Neural progenitor cell (in vitro differentiated cells): ENCODE measurements at places on chromosomes 16 and 17. TPM values are rescaled to one million over a fixed set of nuclear protein-coding genes. Genes with fewer than 3 reads are reported as not detected.

DNA sequence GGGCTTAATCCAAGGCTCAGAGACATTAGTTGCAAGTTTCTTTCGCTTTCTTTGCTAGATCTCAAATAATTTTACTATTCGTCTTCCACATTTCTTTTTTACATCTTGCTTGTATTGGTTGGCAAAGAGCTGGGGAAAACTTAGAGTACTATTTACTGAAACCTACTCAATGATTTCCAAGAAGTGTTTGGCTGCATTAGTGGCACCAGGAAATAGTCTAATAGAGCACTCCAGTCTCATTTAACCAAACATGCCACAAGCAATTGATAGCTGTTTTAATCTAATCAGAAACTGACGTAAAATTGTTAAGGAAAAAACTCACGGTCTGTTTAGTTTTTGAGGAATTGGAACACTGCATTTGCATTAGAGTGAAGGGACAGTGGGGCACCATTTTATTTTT, 29.0 kb downstream of the NUP93 start:
- DNase-seq = no peak

DNA sequence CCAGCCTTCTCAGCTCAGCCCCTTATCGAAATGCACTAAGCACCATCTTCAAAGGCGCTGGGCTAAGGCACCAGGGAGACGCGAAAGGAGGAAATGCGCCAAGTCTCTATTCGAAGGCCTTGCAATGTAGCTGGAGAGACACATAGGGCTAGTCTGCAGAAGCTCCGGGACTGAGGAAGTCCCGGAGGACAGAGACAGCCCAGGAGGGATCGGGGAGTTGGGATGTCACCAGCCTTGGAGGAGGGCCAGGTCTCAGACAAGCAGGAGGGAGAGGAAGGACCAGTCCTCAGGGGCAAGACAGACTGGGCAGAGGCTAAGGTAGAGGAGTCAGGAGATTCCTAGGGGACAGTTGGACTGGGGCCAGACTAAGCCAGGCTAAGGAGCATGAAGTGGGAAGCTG, 8.5 kb downstream of the C17orf100 start:
- DNase-seq = no peak

VWA3A gene
- 0.56 and 1.0 TPM in 2 replicates for total RNA-seq

- no peak for DNase-seq
Measured at GRCh38 chr16:75333721-75334163, 82.3 kb upstream of the BCAR1 start.

C16orf92 gene
- not detected in 2 replicates for total RNA-seq

DNA sequence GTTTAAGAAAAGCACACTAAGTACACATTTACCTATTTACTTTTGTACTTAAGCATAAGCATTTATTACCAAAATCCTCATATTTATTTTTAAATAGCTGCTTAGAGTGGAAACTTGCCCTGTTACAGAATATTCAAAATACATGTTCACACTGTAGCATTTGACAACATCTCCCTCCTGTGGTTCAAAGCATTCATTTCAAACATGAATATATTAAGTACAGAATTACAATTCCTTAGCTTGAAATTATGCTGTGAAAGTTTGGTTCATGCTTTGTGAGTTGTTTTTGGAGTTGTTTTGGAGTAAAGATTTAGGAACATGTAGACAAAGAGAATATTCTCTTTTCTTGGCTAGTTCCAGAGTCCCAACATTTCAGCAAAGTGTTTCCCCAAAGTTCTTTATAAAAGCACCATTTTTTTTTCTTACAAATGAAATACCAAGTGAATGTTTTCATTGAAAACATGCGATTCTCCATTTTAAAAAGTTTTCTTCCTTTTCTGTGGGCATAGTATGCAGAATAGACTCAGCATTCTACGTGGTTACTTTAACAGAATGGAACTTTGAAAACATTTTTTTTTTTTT, 33.2 kb downstream of the TUBD1 start:
- DNase-seq = no peak

- no peak for DNase-seq
Measured at GRCh38 chr16:27334838-27335237, 21.1 kb downstream of the IL4R start.

TPSD1 gene
- not detected in 2 replicates for total RNA-seq

TEDC2 gene
- total RNA-seq = 29.1 and 62.1 TPM in 2 replicates

DNA sequence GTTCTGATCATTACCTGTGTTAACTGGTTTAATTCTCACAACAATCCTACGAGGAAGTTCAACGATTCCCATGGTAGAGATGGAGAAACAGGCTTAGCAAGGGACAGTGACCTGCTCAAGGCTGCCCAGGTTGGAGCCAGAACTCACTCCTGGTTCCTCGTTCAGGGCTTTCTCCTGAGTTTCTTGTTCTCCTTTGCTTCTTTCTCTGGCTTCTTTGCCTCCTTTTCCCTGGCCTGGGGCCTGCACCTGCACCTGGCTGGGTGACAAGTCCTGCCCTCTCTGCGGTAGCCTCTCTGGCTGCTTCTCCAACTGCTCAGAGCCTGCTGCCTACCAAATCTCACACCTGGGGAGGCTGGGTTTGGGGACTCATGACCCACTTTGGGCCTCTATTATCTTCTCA, 2.8 kb downstream of the CCL22 start:
- no peak for DNase-seq

DNA sequence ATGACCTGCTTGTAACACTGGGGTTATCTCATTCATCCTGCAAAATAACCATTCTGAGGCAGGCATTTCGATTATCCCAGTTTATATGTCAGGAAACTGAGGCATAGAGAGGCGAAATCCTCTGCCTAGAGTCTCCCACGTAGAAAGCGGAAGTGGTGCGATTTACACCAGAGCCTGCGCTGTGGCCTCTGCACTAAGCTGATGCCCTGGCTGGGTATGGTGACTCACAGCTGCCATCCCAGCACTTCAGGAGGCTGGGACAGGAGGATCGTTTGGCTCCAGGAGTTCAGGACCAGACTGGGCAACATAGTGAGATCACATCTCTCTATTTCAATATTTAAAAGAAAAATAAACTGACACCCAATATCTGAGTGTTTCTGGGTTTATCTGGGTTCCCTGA, 59.3 kb upstream of the BCO1 start:
- no peak for DNase-seq

- no peak for DNase-seq
Measured at GRCh38 chr17:41932816-41933389, 2.5 kb downstream of the ODAD4 start.

CRISPLD2 gene
- total RNA-seq = 0.11 and 0.50 TPM in 2 replicates

KCNG4 gene
- total RNA-seq = not detected in 2 replicates

ZDHHC7 gene
- total RNA-seq = 53.3 and 57.0 TPM in 2 replicates

TMEM170A gene
- total RNA-seq = 64.1 and 77.0 TPM in 2 replicates
